Muscle of leg (tissue), 16 donors: ENCODE measurements at places on chromosomes 11 and 22.

- DNase-seq, result peak; percentile 93
Measured at GRCh38 chr11:45843158-45843924, 3.9 kb upstream of the CRY2 start.

DNA sequence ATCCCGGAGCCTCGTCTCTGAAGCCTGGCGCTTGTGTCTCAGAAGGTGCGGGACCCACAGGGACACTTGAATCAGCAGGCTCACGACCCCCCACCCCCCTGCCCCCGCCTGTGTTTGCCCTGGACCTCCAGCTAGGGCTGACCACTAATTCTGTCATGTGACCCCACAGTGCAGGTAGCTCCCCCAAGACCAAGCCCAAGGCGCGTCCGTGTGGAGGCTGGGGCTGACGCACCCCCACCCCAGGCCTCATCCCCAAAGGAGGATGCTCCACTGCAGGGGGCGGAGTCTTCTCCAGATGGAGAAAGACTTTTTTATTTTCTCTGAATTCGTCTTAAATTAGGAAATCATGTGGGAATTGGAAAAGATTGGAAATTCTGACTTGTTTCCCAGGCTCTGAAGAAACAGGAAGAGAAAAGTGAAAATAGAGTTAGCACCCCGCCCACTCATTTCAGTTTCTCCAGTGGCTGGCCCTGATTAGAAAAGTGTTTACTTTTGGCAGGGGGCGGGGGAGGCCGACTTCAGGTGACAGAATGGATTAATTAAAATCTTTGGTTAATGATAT lies 1.0 kb upstream of the RELA start:
- peak; percentile 97 for DNase-seq

DNA sequence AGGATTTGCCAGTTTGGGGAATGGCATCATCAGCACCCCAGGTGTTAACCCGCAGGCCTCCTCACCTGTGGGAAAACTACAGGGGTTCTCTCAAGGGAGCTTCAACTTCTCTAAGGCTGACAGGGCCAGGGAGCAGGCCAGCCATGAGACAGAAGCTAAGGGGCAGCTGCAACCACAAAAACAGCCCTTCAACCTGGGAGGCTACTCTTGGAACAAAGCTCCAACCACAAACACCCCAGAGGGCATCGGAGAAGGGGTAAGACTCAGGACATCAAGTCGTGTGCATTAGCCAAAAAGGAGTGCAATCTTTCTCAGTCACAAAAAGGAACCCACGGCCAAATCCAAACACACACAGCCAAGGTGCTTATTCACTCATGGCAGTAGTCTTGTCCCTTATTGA lies 103.0 kb downstream of the PLEKHA7 start:
- no peak for DNase-seq

DNA sequence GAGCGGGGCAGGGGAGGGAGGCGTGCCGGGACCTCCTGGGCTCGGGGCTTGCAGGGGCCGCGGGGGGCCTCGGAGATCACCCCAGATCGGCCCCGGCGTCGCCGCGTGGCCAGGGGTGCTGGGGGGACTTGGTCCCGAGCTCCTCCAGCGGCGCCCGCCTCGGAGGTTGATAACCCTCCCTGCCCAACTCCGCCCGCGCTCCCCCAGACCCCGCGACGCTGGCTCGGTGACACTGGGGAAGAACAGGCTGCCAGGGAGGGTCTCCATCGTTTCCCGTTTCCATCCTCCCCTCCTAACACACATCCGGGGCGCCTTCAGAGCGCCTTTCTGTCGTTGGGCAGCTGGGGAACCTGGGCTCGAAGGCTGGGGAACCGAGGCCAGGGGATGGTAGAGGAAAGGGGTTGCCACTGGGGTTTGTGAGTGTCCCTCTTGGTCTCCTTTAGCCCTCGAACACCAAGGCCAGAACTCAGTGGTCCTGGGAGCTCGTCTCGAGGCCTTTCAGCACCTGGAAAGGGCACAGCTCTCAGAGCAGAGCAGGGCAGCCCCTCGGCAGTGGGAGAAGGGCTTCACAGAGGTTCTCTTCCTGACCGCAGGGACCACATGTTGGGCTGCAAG lies 431 bp downstream of the SLC37A2 start:
- DNase-seq, result no peak

DNA sequence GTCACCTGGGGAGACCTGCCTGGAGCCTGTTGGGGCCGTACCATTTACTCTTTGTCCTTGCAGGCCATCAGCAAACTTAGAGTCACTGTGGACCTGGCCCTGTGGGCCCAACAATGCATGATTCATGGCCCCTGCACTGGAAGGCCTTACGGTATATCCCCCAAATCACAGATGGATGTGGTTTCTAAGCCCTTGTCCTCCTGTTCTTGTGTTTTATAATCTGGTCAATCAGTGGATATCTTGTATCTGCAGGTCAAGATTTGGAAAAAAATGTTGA lies 6.2 kb downstream of the TSKU start:
- no peak for DNase-seq

GRCh38 chr11:103338621-103339484 lies 229.6 kb downstream of the DYNC2H1 start:
- DNase-seq, result no peak

GRCh38 chr11:57276169-57276970 lies 39.3 kb upstream of the APLNR start:
- no peak for DNase-seq

GRCh38 chr11:119432484-119433357 lies 9.7 kb upstream of the THY1 start:
- peak; percentile 94 for DNase-seq

- no peak for DNase-seq
Measured at GRCh38 chr11:63666874-63667273, 4.3 kb downstream of the ATL3 start.

DNA sequence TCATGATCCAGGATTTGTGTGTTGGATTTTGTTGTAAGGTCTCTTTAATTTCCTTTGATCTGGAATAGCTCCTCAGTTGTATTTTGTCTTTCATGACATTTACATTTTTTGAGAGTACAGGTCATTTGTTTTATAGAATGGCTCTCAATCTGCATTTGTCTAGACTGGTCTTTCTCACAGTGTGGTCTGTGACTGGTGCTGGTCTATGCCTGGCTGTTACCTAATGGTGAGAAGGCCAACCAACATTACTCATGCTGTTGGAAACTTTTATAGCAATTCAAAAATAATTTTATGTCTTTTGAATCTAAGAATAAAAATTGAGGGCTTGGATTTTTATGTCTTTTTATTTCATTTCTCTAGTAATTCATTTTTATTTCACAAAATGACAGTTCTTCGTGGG lies 3.9 kb upstream of the NCR3LG1 start:
- DNase-seq, result no peak

DNA sequence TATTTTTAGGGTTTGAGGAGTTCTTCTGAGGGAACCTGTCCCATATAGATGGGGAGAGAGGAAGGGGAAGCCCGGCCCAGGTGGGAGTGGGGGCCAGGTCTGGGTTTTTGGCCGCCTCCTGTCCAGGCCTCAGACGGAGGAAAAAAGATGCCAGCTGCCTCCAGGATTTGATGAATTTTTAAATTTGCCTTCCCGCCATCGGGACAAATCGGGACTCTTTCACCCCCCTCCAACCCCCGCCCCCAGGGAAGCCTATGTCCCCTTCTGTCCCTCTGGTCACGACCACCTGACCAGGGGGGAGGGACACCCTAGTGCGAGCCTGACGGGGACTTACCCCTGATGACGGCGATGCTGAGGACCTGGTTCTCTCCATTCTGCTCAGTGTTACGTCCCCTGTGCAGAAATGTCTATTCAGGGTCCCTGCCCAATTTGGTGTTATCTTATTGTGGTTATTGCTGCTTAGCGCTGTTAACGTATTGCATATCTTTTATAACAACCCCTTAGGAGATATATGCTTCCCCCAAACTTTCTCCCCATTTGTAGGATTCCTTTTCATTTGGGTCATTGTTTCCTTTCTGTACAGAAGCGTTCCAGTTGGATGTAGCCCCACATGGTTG lies 115.9 kb upstream of the GRK3 start:
- DNase-seq, result peak; percentile 46

DNA sequence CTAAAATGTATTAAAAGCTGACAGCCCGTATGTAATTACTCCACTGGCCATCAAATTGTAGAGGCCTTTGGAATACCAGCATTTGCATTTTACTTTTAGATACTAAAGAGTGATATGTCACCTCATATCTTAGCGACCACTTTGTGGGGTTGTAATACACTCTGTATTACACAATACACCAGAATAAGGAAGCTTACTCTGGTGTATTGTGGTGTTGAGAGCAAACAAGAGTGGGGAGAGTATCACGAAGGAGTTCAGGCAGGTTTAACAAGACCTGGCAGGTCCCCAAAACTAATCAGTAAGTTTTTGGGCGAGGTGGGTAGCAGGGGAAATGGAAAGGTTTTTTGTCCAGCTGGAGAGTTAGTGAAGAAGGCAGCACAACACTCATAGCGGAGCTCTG lies 3.2 kb downstream of the NUP50 start:
- no peak for DNase-seq

DNA sequence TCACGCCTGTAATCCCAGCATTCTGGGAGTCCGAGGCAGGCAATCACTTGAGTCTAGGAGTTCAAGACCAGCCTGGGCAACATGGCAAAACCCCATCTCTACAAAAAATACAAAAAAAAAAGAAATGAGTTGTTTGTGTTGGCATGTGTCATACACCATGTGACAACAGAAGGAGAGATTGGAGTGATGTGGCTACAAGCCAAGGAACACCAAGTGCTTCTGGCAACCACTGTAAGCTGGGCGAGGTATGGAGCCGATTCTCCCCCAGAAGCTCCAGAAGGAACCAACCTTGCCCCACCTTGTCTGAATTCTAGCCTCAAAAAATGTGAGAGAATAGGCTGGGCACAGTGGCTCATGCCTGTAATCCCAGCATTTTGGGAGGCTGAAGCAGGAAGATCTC lies 39.1 kb upstream of the SLC35C1 start:
- no peak for DNase-seq

GRCh38 chr11:32895471-32895870 lies 2.9 kb downstream of the QSER1 start:
- no peak for DNase-seq

DNA sequence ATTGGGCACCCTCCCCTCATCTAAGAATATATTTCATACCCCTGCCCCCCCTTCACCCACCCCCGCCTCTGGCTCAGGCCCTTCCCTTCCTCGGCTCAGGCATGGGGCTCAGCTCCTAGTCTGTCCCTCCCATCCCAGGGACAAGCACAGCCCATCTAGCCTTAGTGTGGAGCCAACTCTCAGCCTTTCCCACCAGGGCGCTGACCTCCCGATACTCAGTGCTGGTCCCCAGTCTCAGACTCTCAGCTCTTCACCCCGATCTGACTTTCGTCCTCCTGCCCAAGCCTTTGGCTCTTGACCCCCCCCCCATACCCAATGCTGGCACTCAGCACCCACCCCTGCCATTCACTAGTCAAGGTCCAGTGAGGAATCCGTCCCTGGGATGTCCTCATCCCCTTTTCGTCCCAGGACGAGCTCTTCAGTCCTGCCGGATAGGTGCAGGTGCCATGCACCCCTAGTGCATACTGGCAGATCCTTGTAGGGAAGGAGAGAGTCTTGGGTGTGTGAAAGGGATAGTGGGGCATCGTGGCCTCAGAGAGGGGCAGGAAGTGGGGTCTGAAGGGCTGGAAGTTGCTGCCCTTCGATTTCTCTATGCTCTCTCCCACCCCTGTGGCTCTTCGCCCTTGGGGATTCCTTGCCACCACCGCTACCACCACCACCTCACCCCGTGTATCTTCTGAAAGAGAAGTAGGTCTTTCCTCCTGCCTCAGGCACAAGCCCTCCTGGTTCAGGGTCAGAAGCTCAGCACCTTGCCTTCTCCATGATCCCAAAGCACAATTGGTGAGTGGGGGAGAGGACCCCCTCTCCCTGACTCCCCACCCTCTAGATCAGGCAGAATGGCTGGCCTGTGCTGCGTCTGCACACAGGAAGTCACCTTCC lies 2.4 kb downstream of the TPBGL start:
- DNase-seq, result no peak

- no peak for DNase-seq
Measured at GRCh38 chr11:118897721-118898310, 14.1 kb downstream of the CXCR5 start.

GRCh38 chr11:117769533-117769932 lies 27.5 kb downstream of the DSCAML1 start:
- no peak for DNase-seq

DNA sequence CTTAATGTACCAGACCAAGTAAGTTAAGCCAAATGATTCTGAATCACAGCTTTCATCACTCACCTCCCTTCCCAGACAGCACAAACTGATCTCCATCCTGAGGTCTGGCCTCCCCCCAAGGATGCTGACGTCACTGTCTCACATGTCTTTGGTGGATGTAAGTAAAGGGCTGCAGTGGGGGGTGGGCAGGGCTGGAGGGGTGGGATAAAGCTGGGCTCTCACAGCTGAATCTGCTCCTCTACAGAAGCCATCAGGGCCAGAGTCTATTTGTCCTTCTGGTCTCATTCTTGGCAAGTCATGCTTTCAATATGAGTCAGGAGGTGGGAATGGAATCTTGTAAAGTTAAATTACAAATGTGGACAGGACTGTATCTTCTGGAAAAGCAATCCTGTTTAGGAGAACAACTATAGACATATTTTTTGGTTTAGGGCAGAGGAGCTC lies 32.7 kb downstream of the P4HA3 start:
- peak; percentile 86 for DNase-seq

DNA sequence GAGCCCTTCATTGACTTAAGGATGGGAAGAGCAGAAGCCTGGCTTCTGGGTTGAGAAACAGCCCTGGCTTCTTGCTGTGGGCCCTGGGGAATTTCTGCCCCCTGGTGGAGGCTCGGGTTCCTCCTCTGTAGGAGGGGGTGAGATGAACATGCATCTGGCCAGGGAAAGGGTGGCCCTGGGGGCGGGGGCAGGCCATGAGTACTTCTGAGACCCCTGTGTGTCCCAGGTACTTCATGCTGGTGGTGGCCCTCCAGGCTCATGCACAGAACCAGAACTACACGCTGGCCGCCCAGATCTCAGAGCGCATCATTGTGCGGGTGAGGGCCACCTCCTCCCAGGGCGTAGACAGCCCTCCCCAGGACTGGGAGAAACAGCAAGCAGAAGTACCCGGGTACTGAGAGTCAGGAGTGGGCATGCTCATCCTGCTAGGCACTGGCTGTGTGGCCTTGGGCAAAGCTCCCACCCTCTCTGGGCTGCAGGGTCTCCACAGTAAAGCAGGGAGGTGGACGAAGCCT lies 15.8 kb downstream of the TMEM258 start:
- peak; percentile 36 for DNase-seq
